Activated naive CD8-positive, alpha-beta T cell treated with anti-CD3 and anti-CD28 coated beads, Interleukin-2, amount 10 ng/mL, durations not matched to agents 7 days and 5 days (primary cell): ENCODE measurements at places on chromosomes 11 and 22.

GRCh38 chr22:40452730-40453487, 82.5 kb downstream of the SGSM3 start:
- no peak for DNase-seq

- no peak for DNase-seq
These were observed 12.5 kb downstream of the LMO2 start for GRCh38 chr11:33879375-33879774.

DNA sequence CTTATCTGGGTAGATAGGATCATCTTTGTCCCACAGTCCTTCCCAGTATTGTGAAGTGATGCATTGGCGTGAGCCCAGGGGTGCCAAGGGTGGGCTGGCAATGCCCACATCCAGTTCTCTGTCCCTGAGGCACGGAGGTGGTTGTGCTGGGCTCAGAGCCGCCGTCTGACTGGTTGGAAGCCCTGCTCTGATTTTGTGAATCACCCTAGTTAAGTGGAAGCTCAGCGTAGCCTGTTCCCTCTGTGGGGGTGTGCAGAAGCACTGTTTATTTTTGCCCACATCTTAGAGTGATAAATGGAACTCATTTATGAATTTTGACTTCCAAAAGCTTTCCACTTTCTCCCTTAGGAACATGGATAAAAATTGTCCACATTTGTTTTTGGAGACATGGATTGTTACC, 13.6 kb downstream of the BCR start:
- no peak for DNase-seq

DNA sequence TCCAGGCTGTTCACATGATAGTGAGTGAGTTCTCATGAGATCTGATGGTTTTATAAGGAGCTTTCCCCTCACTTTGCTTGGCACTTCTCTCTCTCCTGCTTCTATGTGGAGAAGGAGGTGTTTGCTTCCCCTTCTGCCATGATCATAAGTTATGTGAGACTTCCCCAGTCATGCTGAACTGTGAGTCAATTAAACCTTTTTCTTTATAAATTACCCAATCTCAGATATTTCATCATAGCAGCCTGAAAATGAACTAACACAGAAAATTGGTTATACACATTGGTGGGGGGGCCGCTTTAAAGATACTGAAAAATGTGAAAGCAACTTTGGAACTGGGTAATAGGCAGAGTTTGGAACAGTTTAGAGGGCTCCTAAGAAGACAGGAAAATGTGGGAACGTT, 741.1 kb upstream of the LUZP2 start:
- no peak for DNase-seq
